AG09309 (cell line): ENCODE measurements at places on chromosomes 16 and 17.
A peak's percentile ranks its signal among the peaks of the same experiment; 100 is the strongest.

DNA sequence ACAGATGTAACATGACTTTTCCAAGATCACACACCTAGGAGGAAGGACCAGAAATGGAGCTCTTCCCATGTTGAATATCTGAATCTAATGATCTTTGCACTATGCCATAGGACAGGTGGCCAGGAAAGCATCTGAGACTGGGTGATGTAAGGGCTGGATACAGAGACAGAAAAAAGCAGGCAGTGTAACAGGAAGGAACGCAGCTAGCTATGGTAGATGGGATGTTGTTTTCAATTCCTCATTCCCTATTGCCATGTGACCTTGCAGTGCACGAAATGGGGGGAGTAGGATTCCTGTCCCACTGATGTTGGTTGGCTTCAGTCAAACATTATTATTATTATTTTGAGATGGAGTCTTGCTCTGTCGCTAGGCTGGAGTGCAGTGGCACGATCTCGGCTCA lies 3.7 kb upstream of the NPIPB15 start:
- no peak for DNase-seq

DNA sequence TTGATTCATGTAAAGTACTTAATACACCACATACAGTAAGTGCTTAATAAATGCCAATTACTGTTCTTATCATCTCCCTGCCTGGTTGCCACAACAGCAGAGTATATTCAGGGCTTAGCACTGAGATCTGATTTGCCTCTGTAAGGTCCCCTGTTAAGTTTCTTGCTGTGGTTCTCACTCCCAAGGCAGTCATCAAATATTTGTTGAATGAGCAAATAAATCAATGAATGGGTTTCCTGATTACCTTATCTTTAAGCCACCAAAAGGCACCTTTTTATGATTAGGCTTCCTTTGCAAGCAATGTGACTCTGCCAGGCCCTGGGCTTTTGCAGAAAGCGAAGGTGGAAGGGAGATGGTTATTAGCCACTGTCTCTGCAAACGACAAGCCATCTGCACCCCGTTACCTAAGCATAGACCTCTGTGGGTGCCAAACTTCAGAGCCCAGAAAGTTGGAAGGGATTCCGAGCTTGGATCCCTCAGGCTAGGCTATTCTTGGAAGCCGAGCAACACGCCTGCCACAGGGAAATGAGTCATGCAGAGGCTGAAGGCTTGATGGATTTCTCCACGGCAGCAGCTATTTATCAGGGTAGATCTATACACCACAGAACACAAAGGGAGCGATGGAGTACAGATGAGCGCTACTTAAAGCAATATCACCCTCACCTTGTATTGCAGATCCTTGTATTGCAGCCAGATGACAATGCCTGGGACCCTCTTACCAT lies 102.0 kb downstream of the GRIN2A start:
- peak; percentile 20 for DNase-seq

DNA sequence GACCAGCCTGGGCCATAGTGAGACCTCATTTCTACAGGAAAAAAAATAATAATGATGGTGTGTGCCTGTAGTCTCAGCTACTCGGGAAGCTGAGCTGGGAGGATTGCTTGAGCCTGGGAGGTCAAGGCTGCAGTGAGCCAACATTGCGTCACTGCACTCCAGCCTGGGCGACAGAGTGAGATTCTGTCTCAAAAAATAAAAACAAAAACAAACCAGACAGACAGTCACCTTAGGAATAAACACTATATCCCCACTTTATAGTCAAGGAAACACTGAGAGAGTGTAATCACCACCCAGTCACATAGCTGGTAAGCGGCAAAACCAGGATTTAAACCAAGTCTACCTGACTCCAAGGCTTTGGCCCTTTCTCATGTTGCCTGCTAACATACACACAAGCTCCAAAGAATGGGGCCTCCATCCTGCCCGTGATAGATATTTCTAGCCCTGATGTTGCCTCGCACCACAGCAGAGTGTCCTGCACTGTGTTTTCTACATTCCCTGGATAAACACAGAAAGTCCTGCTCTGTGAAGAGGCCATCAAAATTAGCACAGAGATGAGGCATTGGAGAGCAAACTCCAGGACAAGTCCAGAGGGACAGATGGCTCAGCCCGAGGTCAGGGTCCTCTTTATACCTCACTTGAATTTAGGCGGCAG lies 66.1 kb upstream of the SMURF2 start:
- no peak for DNase-seq

DNA sequence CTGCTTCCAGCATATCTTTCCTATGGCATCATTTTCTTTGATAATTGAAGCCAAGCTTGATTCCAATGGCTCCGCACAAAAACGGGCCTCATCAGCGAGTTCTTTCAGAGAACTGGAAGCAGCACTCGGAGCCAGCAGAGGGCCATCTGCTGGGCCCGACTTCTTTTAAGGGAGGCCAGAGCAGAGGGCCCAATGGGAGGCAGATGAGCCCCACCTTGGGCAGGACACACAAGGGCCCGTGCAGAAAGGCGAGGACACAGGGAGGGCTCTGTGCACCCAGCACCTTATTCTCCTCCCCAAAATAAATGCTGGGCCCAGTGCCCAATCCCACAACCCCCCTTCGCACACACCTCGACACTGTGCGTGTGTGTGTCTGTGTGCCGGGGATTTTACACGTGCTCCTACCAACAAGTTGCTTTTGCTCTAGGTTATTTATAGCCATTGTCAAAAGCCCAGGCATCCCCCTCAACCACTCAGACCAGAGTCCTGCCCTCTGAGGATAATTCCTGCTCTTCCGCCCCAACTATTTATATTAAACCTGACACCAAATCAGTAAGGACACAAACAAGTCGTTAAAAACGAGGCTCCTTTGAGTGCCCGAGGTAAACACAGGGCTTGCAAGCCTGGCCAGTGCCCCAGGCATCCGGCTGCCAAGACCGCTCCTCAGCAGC lies 6.8 kb downstream of the AXIN2 start:
- no peak for DNase-seq

GRCh38 chr17:77451894-77452852 lies 311.4 kb downstream of the SEC14L1 start:
- no peak for DNase-seq

DNA sequence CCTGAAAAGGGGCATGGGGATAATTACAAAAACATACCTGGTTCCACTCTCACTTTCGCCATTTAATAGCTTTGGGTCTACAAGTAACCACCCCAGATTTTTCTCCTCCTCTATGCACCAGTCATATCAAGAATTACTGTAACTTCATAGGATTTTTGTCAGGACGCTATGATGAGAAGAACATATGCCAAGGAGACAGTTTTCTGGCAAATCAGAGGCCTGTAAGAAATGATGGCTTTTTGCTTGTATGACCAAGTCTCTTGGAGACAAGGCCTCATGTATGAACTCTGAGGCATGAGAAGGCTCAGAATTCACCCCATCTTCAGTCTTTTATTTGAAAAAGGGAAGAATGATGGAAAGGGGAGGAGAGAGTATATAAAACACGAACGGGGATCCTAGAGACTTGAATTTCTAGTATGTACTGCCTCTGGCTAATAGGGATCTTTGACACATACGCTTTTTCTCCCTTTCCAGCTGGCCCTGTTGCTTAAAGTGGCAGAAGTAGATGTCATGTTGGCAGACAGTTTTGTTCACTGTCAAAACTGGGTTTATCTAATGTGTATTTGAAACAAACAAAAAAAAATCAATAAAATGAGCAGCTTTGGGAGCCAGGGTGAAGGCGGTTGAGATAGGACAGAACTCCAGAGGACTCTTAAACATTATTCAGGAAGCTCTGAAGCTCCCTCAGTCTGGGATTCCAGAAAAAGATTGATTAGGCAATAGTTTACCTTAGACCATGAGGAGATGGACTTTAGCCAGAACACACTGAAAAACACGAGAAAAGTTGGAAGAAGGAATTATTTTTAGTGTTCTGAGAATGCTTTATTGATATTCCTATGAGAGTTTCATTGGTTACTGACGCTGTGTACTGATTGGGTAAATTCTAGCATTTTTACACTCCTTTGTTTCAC lies 656.6 kb downstream of the WWOX start:
- no peak for DNase-seq
